C1 segment of cervical spinal cord (tissue), 14 donors: ENCODE measurements at places on chromosomes 7 and 10.

DNA sequence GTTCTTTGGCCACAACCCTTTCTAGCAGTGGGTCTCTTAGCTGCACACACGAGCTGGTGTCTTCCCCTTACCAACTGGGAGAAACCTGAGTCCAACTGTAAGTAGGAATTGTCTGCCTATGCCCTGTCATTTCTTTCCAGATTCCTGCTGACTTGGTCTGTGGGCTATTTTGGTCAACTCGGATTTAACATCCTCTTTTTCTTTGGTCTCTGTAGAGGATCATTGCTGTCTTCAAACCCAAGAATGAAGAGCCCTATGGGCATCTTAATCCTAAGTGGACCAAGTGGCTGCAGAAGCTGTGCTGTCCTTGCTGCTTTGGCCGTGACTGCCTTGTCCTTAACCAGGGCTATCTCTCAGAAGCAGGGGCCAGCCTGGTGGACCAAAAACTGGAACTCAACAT lies 10.3 kb downstream of the PI4K2A start:
- no peak for DNase-seq

GRCh38 chr10:24467136-24467535 lies 256.6 kb downstream of the ARHGAP21 start:
- DNase-seq, result no peak

DNA sequence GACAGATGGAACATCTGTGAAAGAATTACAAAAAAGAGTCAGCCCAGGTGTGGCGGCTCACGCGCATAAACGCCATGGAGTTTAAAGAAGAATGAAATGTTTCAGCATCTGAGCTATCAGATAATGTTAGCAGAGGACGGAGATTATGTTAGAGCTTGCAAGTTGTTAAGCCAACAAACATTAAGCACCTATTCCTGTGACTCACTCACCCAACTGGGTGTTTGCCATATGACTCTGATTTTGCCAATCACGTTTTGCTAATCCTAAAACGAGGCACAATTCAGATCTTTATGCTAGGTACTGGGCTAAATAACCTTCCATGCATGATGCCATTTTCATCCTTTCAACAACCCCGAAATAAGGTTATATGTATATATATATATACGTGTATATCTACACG lies 29.0 kb upstream of the CCNY start:
- DNase-seq, result no peak

DNA sequence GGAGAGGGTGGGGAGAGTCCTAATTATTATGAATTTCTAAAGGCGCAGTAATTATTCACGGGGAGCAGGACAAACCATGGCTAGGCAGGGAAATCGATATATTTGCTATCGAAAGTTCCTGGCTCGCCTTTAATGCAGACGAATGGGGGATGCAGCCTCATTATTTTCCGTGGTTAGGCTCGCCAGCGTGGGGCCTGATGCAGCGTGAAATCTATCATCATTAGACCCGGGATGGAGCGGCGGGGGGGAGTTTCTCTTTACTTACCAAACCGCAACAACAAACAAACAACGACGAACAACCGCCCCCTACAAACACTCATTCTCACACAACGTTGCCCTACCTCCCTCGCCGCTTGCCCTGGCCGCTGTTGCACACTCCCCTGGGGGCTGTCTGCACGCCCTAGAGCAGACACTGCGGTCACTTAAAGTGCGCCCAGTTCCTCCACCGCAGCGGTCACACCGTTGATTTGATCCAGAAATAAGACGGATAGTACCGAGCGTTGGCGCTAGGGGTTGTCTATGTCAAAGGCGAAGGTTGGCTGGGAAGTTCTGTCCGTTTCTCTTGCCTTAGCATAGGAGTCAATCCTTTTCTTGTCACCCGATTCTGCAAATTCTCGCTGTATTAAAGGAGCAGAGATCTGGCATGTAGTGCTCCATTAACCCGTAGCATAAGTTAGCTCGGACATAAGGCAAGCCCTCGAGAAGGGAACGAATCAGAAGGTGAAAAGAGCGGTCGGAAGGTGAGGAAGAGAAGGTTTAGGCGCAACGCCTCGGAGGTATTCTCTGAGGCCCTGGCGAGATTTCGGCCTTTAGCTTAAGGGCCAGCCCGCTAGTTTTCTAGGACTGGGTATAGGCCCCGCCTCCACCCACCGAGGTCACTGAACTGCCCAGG lies 10.4 kb downstream of the NXPH1 start:
- no peak for DNase-seq

GRCh38 chr10:128026615-128027300 lies 99.5 kb downstream of the MKI67 start:
- DNase-seq, result no peak

GRCh38 chr7:5094641-5095040 lies 49.0 kb downstream of the RBAK start:
- no peak for DNase-seq

- DNase-seq, result no peak
Observed at GRCh38 chr10:9911488-9911887, 1106.2 kb upstream of the CELF2 start.

GRCh38 chr10:132987671-132988571 lies 45.6 kb upstream of the CFAP46 start:
- no peak for DNase-seq

DNA sequence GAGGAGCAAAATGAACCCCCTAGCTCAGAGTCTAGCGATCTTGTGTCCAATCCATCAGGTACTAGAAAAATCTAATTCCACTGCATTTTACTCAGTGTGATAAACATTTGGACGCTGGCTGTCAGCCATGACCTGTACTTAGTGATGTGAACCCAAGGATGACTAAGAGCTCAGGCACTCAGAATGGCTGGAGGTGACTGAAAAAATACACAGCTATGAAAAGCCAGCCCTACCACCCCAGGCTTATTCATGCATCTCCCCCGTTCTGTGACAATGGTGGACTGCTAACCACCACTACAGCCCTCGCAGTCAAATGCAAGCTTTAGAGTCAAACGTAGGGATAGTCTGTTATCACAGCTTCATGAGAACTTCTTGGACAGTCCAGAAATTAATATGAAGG lies 14.9 kb downstream of the AFAP1L2 start:
- DNase-seq, result no peak
